ENCODE measurements at places on chromosomes 3 and 15.

GRCh38 chr15:25446076-25446475 lies 7.3 kb upstream of the UBE3A start:
- H3K27me3 ChIP-seq: no peaks in the 10 kb centered on the region
- H3K27ac ChIP-seq: no peak overlapping the region
- no peak for DNase-seq
- H3K36me3 ChIP-seq: no peaks in the 10 kb centered on the region
- H3K4me3 ChIP-seq: no peak overlapping the region
- no peaks in the 10 kb centered on the region for H3K4me1 ChIP-seq

GRCh38 chr3:4756855-4757574 lies 222.2 kb upstream of the BHLHE40 start:
- H3K36me3 ChIP-seq: no peaks in the 10 kb centered on the region
- DNase-seq: no peak
- no peaks in the 10 kb centered on the region for H3K27me3 ChIP-seq

GRCh38 chr3:50396502-50396901 lies 37.2 kb upstream of the TMEM115 start:
- no peak for DNase-seq
- H3K27ac ChIP-seq: no peak overlapping the region
- no peaks in the 10 kb centered on the region for H3K4me1 ChIP-seq
- no peaks in the 10 kb centered on the region for H3K36me3 ChIP-seq

DNA sequence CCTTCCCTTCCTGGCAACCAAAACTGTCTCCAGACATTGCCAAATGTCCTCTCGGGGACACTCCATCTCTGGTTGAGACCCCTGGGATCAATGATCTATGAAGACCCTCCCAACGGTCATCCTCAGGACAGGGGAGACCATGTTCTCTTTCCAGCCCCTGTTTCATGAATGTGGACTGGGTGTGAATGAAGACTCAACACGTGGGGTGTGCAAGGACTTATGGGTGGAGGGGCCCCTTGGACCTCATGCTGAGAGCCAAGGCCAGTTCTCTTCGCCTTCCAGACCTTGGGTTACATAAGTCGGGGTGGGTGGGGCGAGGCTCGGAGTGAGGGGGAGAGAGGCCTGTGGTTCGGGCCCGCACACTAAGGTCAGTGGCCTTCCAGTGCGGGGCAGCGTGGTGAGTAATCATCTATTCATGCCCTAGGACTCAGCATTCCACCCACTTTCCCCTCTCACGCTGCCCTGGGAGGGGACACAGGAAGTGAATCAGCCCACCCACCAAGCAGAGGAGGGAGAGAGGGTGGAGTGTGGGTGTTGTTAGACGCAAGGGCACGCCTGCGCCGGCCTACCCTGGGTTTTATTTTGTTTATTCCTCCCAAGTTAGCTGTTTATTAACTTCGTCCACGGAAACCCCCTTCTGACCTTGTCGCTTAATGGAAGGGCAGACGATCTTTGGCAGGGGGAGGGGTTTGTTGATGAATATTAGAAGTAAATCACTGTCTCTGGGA lies 6.7 kb downstream of the PAQR5 start:
- no peak for DNase-seq
- no peaks in the 10 kb centered on the region for H3K27me3 ChIP-seq
- H3K36me3 ChIP-seq: no peaks in the 10 kb centered on the region
- H3K27ac ChIP-seq: no peak overlapping the region
- H3K4me3 ChIP-seq: no peak overlapping the region

DNA sequence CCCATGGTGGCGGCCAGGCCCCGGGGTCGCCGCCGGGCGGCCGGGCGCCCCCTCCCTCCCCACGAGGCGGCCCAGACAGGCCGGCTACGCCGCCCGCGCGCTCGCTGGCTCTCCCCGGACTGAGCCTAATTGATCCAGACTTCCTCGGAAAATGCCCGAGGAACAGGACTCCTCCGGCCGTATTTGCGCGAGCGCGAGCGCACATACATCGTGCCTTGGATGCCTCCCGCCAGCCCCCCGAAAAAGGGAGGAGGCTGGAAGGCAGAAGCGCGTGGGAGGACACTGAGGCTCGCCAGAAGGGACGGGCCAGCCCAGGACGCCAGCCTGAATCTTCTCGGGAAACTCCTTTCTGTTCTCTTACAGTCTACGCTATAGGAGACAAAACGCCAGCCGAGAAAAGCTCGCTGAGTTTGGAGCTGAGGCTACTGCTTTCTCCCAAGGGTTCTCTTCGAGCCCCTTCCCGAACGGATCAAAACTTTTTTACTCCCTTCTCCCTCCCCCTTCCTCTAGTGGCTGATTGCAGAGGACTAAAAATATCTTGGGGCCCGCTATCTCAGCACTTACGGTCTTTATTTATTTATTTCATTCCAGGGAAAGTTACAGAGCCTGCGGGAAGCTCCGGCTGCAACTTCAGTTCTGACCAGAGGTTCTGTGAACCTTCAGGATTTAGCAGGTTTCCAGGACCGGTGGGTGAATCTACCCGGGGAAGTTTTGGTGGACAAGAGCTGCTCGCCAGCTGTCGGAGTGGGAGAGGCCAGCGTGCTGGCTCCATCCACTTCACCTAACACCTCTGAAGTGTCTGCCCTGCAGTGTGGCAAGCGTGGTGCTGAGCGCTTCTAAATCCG lies at the start of gene PDZRN3:
Gene PDZRN3 (minus strand): TSS at position 121 of the 845 bp plus-strand sequence.
- peak within 1 kb of the TSS; percentile 23 for H3K27ac ChIP-seq
- peaks cover 22% of the 10 kb centered on the region for H3K4me1 ChIP-seq
- H3K36me3 ChIP-seq: no peaks in the 10 kb centered on the region
- H3K4me3 ChIP-seq: peak within 1 kb of the TSS; percentile 53
- peaks cover 11% of the 10 kb centered on the region for H3K27me3 ChIP-seq

- H3K27ac ChIP-seq: peak overlapping the region; percentile 7
- H3K36me3 ChIP-seq: no peaks in the 10 kb centered on the region
- no peaks in the 10 kb centered on the region for H3K4me1 ChIP-seq
- no peaks in the 10 kb centered on the region for H3K27me3 ChIP-seq
- no peak overlapping the region for H3K4me3 ChIP-seq
Observed at GRCh38 chr3:123375014-123375940, 73.6 kb downstream of the ADCY5 start.

- H3K27ac ChIP-seq: no peak overlapping the region
- peaks cover 3% of the 10 kb centered on the region for H3K4me1 ChIP-seq
- no peak for DNase-seq
- H3K36me3 ChIP-seq: no peaks in the 10 kb centered on the region
Observed at GRCh38 chr3:10627884-10628572, 122.6 kb upstream of the ATP2B2 start.

DNA sequence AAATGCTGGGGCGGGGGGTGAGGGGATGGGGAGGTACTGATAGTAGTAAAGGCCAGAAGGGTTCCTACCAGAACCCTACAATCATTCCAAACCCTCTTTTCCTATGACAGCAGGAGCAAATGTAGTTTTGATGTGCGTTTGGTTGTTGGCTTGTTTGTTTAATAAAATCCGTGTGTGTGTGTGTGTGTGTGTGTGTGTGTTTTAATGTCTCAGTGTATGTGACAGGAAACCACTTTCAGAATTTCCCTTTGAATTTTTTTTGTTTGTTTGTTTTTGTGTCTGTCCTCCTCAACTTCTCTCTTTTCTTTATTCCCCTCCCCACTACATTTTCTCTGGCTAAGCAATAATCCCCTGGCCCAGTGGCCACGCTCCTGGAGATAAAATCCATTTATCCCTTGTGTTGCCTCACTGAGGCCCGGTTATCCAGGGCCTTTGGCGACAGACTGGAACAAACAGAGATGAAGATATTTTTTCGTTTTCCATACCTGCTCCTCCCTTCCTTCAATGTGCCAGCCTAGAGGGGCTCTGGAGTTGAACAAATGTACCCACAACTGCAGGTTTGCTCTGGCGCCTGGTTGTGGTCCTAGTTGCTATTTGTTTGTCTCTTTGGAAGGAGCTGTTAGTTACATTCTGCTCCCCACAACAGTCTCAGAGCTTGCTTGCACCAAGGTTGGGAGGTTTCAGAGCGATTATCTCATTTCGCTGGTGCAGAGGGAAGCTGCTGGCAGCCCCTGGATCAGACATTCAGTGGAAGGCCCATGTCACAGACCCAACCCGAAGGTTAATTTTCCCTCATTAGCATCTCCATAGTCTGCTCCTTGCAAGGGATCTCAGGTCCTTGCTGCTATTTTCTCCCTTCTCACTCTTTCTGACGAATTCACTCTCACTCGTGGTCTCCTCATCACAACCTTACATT lies 17.9 kb downstream of the NR2F2 start:
- H3K4me3 ChIP-seq: no peak overlapping the region
- peak overlapping the region; percentile 66 for H3K27ac ChIP-seq
- peaks cover 42% of the 10 kb centered on the region for H3K4me1 ChIP-seq
- no peaks in the 10 kb centered on the region for H3K36me3 ChIP-seq
